ENCODE measurements at places on chromosomes 12 and 14.
A peak's percentile ranks its signal among the peaks of the same experiment; 100 is the strongest.

- no peak for DNase-seq
These were observed 291.3 kb downstream of the ETNK1 start for GRCh38 chr12:22916241-22916640.

DNA sequence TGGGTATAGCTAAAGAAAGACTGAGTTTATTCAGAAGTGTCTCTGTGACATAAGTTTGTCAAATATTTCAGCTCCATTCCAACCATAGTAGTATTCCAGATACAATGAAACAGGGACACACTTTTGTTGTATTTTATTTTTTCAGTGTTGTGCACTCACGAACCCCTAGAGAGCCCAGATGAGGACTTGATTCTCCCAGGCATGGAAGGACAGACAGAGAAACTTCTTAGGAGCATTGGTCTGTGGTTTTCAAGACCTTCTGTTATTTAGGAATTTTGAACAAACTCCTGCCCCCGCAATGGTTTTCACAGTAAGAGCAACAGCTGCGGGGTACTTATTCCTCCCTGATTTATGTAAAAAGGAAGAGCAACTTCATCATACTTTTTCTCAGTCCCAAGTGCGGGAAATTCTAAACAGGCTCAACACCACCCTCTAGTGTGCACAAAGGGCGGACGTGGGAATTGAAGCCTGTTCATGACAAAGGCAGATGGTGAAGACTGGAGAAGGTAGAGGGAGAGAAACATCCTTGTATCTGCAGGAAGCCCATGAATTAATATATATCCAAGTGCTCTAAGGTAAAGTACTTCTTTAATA is 147.6 kb downstream of the PAH start:
- peak; percentile 28 for DNase-seq

DNA sequence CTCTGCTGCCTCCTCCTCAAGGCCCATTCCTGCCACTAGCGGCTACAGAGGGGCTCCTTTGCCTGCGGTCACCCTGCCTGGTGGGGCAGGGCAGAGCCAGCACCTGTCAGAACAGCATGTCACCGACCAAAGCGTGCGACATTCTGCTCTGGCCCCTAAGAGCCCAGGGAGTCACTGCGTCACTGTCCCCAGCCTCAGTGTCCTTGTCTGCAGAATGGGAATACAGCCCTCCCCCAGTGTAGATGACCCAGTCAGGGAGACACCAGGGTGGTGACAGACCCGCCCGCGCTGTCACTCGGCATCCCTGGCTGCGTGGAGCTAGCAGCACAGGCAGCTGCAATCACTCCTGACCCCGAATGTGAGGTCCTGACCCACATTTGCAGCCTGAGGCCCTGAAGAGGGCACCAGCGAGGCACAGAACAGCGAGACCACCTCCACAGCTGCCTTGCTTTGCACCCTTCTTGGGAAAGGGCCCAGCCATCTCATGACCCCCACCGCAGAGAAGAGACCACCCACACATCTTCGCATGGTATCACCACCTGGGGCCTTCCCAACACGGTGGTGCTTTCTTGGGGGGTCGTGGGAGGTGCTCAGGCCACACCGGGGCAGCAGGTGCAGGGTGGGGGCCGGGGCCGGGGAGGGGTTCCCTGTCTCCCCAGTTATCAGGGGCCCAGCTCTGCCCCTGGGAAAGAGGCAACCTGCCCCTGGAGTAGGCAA is 2.5 kb downstream of the AHNAK2 start:
- no peak for DNase-seq

DNA sequence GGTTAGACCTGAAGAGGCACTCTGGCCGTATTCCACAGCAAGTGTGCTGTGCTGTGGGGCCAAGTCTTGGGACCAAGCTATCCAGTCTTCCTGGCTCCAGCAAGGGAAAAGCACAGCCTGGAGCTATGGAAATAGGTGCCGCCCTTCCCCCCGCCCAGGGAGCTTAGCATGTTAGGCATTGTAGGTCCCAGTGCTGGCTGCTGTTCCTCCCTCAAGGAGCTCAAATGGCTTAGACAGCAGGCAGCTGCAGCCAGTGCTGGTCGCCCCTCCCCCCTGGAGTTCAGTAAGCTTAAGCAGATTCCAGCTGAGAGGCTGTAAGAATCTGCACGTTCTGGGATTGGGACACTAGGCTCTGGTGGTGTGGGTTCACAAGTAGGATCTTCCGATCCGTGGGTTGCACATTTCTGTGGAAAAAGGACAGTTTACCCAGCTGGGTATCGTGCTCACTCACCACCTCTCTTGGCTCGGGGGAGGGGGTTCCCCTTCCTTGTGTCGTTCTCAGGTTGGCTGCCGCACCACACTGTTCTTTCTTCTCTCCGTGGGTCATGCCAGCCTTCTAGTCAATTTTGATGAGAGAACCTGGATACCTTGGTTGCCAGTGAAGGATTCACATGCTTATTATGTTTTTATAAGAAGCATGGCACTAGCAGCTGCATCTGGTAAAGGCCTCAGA is 127.3 kb downstream of the CNTN1 start:
- no peak for DNase-seq

DNA sequence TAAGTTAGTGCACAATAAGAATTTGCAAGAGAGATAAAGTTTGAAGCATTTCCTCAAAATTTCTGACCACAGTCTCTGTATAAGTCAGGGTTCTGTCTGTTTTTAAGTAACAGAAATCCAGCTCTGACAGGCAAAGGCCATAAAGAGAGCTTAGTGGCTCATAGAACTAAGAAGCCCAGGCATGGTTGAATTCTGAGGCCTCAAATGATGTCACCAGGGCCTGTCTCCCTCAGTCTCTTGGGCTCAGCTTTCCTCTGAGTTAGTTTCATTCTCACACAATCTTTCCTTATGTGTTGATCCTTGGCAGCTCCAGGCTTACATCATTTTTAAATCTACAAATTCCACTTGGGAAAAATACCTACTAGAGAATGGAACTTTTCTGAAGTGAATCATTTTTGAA is 173.4 kb upstream of the ATP2B1 start:
- DNase-seq: no peak

DNA sequence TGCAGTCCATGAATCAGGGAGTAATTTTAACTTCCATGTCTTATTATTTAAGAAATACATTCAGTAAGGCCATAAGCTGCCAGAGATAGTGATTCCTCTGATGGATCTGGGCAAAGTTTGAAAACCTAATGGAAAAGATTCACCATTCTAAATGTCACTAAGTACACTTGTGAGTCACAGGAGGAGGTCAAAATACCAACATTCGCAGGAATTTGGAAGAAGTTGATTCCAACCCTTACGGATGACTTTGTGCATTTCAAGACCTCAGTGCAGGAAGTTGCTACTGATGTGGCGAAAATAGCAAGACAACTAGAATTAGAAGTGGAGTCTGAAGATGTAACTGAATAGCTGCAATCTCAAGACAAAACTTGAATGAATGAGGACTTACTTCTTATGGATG is 69.8 kb downstream of the OSBPL8 start:
- DNase-seq: no peak

DNA sequence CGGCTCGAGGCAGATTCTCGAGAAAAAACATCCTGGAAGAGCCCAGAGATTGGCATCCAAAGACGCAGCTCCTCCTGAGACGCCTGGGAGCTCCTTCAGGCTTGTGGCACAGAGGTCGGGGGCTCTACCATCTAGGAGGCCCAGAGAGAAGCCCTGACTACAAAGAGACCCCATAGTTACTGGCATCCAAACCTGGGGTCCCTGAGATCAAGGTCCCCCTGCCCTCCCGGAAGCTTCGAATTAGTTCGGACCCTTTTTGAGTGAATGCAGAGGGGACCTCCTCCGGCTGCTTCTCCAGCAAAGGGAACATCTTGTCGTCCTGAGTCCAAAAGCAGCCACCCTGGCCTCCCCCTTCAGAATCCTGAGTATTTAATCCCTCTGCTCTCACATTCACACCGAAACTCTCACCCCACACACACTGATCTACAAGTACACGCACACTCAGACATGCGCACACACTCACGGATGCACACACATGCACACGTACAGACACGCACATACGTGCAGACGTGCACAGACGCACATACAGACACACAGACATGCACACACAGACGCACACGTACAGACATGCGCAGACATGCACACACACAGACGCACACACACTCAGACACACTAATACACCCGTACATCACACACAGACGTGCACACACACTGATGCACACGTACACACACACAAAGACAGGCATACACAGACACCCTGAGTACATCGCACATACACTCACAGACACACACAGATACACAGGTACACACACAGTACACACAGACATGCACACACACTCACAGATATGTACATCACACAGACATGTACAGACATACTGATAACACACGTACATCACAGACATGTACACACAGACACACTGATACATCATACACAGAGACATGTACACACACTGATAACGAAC is 5.9 kb downstream of the ZNF605 start:
- no peak for DNase-seq

DNA sequence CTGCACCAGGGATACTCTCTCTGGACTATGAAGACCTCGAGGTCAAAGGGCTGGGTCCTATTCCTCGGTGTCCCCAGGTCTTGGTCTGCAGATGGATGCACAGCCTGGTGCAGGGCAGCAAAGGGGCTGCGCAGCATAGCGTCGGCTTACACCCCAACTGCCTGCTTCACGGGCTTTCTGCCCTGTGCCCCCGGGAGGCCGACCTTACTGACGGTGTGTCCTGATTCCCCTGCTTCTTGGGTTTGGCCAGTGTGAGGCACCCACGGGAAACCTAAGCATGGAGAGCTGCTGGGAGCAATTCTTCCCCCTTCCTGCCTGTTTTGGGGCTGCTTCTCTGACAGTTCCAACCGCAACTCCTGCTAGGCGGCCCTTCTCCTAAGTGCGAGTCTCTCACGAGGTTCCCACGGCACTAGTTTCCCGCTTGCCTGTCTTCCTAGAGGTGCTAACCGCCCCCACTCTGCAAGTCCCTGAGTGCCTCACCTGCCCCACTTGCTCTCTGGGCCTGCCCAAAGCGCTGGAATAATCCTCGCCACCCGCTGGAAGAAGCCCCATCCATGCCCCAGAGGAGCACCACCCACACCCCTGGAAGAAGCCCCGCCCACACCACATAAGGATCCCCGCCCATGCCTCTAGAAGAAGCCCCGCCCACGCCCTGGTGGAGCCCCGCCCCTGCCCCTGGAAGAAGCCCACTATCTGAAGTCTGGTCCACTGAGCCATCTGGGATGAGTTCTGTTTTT is 54.0 kb downstream of the PRIMA1 start:
- no peak for DNase-seq

- DNase-seq: no peak
These were observed 47.9 kb upstream of the MEG3 start for GRCh38 chr14:100777818-100778525.

DNA sequence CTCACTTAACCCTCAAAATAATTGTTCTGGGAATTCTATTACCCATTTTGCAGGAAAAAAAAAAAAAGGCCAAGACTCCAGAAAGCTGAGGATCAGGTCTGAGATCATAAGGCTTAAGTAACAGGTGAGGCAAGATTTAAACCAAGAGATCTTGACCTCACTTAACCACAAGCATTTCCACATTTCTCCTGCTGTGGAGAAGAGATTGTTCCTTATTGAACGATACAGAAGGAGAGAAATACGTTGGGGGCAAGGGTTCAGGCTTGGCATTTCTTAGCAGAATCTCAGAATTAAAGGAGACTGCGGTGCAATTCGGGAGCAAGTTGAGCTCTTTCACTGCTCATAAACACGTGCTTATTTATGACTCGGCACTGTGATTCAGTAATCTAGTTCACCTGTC is 885.3 kb upstream of the TMEM132C start:
- DNase-seq: no peak

DNA sequence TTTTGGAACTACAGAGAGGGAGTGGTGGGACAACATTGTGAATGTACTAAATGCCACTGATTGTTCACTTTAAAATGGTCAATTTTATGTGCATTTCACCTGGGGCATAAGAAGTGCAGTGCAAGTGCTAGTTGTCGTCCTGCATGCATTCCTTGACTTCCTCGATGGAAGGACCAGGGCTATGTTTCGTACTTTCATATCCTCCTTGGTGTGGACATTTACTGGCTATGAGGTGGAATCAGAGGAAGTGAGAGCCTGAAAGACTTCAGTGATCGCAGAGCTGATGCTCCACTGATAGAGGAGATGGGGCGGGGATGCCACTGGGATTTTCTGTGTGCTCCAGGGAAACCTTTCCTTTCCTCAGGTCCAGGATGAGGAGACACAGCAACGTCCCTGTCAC is 54.1 kb upstream of the DDX11 start:
- DNase-seq: no peak

GRCh38 chr14:101370593-101371569 is 190.4 kb upstream of the DIO3 start:
- no peak for DNase-seq

GRCh38 chr12:72738811-72739210 is 466.6 kb downstream of the TRHDE start:
- no peak for DNase-seq

DNA sequence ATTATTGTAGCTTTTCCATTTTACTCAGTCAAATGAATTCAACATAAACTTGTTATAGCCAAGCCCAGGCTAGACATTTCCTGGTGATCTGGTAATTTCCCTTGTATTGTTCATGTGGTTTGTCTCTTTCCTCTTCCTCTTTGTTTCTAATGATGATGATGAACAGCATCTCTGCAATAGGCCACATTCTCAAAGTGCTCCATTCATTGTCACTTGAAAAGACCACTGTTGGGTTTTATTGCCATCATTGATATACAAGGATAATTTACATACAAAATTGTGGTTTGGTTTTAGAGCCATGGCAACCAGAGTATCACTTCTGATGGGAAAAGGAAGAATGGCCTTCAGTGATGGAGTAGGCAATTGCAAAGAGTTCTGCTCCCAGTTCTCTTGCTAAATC is 379.3 kb downstream of the RGS6 start:
- no peak for DNase-seq

GRCh38 chr14:104866451-104867370 is 1.6 kb downstream of the CEP170B start:
- no peak for DNase-seq

- DNase-seq: peak; percentile 47
These were observed 23.9 kb downstream of the NID2 start for GRCh38 chr14:52044791-52045522.

DNA sequence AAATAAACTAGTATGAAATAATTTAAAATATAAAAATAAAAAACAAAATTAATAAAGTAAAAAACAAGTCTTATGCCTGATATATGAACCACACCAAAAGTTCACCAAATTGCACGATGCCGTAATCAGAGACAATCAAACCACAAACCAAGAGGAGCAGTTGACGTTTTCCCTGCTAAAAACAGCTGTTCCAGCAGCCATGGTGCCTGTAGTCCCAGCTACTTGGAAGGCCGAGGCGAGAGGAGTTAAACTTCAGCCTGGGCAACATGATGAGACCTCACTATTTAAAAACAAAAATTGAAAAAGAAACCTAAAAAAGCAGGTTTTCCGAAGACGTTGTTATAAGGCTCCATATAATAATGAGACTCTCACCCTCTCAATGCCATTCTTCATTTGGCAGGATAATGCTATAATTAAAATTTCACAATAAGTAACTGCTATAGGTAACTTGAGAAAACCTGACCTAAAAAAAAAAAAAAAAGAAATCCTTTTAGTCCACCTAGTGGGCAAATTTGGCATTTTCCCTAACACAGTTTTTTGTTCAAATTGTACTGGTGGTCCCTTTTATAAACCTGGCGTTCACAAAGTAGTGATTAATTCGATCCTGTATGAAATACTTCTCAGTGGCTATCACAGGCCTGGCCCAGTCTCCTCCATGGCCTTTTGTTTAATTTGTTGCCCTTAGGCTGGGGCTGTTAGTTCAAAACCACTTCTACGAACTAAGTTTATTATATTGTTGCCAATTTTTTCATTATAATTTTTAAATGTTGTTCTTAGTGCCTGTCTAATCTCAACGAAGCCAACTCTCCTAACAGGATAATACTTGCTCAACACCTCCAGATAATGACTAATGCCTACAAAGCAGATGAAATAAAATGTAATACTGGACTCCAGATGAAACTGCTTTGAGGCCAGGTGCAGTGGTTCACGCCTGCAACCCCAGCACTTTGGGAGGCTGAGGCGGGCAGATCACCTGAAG is 62.1 kb downstream of the TNFAIP2 start:
- DNase-seq: no peak
